ENCODE measurements at places on chromosomes 3 and 15.
A peak's percentile ranks its signal among the peaks of the same experiment; 100 is the strongest.

- DNase-seq: no peak
Observed at GRCh38 chr3:10848261-10848660, 32.2 kb downstream of the SLC6A11 start.

GRCh38 chr3:47010111-47010712 lies 30.7 kb downstream of the NBEAL2 start:
- DNase-seq: no peak

DNA sequence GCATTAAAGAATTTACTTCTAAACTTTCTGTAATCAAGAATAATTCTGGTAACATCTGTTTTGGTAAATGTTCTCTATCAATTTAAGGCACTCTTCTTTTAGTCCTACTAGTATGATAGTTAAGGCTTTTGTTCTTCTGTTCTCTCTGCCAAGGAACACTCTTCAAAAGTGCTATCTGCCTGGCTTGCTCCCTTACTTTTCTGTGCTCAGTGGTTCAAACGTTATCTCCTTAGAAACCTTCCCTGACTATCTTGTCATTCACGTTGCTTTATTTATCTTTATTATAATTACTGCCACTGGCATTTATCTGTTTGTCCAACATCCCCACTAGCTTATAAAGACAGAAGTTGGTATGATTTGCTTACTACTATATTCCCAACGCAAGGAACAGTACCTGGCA lies 59.2 kb downstream of the RFX7 start:
- DNase-seq: no peak

DNA sequence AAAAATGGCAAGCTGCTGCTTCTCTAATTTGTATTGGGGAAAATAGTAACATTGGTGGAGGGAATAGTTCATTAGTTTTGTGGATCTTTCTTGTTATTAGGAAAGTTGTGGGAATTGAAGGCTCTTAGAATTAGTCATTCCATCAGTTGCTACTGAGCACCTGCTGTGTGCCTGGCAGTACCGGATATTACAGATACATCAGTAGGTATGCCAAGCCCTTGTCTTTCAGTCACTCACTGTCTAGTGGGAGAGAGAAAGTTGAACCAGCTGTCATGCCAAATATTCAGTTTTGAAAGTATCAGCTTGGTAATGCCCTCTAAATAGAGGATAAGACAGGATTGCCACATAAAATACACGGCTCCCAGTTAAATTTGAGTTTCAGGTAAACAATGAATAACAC lies 32.5 kb downstream of the IGSF10 start:
- no peak for DNase-seq

- DNase-seq: no peak
Observed at GRCh38 chr15:88902221-88902835, 7.0 kb upstream of the HAPLN3 start.

DNA sequence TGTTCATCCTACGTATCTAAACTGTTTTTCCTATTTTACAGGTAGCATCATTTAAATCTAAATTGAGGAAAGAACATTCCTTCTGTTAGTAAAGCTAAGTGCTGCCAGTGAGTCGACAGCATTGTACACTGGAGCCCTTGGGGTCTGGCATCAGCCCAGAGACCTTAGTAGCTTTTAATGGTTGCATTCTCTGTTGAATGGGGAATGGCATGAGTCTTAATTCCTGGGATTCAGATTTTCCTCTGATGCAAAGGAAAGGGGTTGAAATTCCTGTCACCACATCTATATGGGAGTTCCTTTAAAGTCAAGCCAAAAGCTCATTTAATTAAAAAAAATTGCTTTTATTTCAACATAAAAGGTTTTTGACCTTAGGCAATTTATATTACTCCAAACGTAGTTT lies 148.4 kb upstream of the GBE1 start:
- DNase-seq: no peak

DNA sequence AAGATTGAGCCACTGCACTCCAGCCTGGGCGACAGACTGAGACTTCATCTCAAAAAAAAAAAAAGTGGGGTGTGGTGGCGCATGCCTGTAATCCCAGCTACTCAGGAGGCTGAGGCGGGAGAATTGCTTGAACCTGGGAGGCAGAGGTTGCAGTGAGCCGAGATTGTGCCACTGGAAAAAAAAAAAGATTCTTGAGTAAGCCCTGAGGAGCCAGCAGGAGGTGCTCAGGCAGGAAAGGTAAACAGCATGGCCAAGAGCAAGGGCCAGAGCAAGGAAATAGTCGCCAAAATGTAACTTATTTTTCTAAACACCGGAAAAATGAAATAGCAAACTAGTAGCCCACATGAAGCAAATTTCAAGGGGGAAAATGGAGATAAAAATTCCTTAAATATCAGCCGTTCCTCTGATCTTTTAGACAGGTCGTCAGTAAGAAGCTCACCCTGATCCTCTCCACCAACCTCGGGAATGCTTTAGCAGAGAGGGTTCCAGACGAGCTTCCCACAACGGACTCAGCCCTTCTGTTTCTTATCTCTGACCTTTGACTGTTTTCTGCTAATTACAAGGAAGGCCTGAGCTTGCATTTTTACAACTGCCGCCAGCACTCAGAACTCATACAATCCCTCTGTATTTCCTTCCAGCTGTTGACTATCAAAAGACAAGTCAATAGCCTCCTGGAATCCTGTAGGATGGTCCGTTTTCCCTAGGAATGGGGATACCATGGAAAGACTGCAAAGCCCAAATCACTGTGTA lies 45.0 kb upstream of the AKAP13 start:
- DNase-seq: peak; percentile 41

GRCh38 chr15:38111070-38111469 lies 141.6 kb upstream of the SPRED1 start:
- DNase-seq: no peak

DNA sequence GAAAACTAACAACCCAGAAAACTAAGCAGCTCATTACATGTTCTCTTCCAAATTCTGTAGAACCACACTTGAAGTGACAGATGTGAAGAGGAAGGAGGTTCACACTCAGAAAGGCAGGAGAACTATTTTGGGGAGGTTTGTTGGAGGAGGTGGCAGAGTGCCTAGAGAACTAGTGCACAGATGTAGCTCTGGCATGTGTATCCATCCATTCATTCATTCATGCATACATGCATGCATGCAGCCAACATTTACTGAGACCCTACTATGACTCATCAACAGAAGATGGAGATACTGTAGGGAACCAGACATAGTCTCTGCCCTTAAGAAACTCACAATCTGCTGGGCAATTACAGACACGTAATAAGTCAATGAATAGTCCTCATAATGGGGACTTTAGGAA lies 116.7 kb downstream of the ERC2 start:
- DNase-seq: no peak

- no peak for DNase-seq
Observed at GRCh38 chr3:123149525-123149924, 52.2 kb upstream of the SEC22A start.

DNA sequence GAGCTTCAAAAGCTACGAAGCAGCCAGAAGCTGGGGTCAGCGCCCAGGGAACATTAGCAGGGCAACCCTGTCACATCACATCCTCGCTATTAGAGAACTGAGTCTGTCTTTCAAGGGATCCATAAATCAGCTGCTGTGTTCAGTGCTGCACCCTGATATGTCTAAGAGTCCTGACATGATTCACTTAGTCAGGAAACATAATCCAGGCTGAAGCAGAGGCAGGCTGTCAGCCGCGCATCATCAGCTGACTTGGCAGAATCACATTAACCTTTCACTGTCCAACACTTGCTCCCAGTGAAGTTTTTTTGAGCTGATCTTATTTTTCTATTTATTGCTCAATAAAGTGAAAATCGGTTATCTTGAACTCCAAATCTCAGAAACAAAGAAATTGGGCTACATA lies 23.5 kb downstream of the MYH15 start:
- DNase-seq: peak; percentile 80

GRCh38 chr3:127352612-127353011 lies 64.8 kb upstream of the PRR20G start:
- no peak for DNase-seq

DNA sequence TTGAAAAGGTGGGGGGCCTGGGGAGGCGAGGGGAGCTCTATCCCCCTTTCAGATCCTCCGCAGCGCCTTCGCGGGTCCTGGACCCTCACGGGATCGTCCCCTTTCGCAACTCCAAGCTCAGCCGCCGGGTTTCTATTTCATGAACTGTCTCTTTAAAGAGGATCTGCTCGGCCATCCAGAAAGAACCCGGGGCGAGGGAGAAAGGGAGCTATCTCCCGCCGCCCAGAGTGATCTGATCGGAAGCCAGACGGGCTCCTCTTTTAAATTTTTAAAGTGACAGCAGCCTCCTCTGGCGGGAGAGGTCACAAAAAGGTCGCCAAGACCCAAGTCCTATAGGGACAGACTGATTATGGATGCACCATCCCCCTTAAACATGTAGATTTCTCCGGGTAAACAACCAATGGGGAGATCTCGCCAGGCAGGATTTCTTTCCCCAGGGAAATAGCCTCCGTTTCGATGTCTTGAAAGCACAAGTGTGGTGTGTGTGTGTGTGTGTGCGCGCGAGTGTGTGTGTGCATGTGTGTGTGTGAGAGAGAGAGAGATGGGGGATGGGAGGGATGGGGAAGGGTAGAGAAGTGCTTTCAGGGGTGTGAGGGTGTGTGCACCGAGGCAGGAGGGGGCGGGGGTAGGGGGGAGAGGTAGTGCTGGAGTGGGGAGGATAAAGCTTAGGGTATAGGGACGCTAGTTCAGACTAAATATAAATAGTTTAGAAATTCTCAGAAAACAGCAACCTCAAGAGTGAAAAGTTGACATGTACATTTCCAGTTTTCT lies 516.1 kb downstream of the MECOM start:
- peak; percentile 81 for DNase-seq

DNA sequence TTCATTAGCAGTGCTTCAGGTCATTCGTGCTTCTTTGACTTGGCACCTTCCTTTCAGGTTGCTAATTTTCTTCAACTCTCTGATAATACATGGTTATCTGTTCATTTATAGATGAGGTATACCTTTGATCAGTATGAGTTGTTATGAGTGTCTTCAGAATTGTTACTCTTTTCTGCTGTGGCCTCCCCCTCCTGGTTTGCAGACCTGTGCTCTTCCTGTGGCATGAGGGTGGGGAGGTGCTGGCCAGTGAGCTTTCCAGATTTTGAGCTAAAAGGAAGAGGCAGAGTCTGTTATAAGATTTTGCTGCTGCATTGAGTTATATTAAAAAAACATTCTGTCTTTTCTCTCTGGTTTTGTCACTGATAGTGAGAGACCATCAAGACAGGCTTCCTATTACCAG lies 30.8 kb upstream of the GOLGA6L9 start:
- DNase-seq: no peak

GRCh38 chr3:188209740-188210139 lies 55.8 kb downstream of the LPP start:
- no peak for DNase-seq
